ENCODE measurements at places on chromosomes 1 and 21.

GRCh38 chr21:20443558-20444155 is 554.6 kb upstream of the NCAM2 start:
- peak; percentile 5 for DNase-seq

DNA sequence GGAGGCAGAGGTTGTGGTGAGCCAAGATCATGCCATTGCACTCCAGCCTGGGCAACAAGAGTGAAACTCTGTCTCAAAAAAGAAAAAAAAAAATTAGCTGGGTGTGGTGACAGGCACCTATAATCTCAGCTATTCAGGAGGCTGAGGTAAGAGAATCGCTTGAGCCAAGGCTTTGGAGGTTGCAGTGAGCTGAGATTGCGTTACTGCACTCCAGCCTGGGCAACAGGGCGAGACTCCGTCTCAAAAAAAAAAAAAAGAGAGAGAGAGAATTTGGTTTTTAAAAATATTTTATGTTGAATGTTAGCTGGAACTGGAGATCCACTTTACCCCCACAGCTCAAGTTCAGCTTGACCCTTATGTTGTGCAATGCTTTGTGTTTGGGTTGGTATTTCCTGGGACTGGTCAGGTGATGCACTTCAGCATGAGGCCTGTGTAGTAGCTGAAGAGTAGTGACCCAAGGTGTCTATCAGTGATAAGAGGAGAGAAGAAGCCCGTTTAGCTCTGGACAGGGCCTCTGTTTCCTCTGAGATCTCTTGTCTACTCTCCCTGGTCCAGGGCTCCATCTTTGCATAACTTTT is 36.8 kb upstream of the MACF1 start:
- no peak for DNase-seq

DNA sequence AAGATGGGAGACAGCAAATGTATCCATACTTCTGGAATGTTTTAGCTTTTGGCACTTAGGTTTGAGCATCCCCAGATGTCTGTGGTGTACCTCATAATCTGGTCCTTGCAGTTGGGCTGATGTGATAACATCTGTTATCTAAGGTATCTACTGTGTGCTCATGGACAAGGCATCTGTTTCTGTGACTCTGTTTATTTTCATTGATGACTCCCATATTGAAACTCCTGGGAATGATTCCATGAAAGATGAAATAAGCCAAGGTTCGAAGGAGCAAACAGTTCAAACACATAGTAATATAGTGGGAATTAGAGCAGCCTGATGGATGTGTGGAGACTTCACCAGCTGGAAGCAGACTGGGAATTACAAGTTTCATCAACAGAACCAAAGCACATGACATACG is 20.7 kb upstream of the TRIM45 start:
- DNase-seq = no peak

DNA sequence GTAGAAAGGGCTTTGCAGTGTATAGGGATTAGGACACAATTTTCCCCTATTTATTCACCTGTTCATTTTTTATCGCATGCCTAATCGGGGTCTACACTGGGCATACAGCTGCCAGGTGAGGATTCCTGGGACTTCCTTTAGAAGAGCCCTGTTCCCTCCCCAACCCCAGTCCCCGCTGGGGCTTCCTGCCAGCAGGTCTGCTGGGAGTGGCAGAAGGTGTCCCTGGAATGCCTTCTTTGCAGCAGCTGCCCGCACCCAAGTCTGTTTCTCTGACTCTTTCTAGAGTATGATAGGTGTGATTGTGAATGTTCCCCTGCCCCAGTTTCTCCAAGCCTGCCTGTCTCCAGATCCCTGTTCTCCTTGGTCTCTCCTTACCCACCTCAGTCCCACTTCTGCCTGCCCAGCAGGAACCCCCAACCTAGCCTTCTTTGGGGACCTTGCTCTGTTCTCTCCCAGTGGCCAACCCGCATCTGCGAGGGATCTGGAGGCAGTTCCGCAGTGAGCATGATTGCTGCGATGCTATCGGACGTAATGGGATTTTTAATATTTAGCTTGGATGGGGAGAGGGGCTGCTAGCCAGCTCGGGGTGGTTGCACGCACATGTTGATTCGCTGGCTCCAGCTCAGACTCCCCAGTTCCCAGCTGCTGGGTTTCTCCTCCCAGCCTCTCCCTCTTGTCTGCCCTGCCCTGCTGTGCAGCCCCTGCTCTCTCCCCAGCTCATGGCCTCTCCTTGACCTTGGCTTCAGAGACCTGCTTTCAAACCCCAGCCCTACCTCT is 79.8 kb downstream of the EPHB2 start:
- DNase-seq = no peak

DNA sequence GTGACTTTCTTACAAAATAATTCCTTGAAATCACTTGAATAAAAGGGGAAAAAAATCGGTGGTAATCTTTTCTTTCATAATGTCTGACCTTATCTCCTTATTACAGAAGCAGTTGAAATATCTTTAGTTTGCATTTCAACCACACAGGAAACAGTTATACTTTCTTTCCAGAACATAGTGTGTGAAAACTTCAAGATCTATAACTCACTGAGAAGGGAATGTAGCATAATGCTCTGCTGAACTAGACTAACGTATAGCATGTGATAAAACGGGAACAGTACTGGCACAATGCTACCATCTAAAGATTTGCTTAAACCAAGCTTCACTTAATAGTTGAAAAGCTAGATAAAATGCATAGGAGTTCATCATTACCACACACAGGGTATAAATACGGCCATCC is 45.0 kb downstream of the VAV3 start:
- DNase-seq = no peak

- DNase-seq = no peak
Observed at GRCh38 chr1:169426174-169426705, 1.0 kb downstream of the CCDC181 start.

Data from neuronal stem cell (in vitro differentiated cells).